ENCODE measurements at places on chromosomes 7 and 10.

DNA sequence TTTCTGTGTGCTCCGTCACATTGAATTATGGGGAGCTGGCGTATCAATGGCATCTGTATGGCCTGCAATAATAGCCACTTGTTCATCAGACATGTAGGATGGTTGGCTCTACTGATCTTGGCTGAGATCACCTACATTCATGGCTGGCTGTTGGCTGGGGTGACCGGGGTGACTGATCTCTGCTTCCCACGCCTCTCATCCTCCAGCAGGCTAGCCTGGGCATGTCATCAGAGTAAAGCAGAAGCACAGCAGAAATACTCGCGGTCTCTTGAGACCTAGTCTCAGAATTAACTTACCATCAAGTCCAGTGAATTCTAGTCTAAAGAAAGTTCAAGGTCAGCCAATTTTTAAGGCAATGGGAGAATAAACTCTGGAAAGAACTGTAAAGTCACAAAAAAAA, 257.7 kb upstream of the GLI3 start:
- no peak for DNase-seq

- no peak for DNase-seq
Observed at GRCh38 chr10:107898392-107898791, 733.9 kb upstream of the SORCS1 start.

DNA sequence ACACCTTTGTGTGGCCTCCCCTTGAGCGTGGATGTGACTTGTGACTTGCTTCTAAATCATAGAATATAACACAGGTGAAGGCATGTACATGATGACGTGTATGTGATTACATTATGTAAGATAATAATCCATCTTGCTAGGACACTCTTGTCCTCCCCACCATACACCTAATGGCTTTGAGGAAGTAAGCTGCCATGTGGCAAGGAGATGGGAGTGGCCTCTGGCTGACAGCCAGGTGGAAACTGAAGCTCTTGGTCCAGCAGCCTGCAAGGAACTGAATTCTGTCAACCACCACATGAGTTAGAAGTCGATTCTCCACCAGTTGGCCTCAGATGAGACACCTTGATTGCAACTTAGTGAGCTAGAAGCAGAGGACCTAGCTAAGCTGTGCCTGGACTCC, 67.4 kb upstream of the ELN start:
- DNase-seq: no peak

DNA sequence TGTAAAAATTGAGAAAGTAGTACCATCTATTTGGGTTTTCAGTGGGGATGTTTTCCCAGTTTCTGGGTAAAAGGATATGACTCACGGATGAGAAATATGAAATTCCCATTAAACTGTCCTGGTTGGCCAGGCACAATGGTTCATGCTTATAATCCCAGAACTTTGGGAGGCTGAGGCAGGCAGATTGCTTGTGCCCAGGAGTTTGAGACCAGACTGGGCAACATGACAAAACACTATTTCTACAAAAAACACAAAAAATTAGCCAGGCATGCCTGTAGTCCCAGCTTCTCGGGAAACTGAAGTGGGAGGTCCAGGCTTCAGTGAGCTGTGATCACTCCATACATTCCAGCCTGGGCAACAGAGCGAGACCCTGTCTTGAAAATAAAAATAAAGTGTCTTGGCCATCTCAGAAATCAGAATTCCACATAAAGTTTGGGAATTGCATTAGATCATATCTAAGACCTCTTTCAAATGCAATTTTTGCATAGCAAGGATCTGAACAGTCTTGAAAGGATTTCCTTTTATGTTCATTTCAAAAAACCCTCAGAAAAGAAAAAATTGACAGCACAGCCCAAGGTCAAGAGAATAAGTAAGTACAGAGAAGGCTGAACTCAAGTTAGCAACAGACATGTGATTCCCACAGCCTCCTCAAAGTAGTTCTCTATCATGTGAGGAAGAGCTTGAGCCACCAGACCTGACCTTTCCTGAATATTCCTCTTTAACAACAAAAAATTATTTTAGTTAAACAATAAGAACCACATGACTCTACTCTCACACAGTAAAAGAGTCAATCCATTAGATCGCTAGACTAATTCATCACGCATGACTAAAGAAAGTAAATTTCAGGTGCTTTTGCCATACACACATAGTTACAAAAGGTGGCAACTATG, 141.5 kb upstream of the CAV2 start:
- DNase-seq: no peak

- no peak for DNase-seq
Observed at GRCh38 chr10:19929506-19930140, 113.4 kb downstream of the PLXDC2 start.

DNA sequence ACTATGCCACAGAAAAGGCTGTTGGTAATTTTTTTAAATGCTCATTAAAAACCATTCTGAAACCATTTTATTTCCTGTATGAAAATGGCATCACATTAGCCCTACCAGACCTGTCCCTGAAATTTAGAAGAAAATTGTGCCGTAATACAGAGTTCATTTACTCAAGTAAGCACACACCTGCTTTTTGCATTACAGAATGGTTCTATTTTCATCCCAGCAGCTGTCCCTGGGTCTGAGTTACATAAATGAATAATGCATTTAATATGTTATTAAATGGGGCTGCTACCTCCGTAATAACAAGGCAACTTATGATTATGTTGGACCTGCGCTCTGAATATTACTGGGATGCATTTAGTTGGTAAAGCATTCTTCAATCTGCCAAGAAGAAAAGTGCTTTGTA, 508.9 kb downstream of the SORCS1 start:
- no peak for DNase-seq

DNA sequence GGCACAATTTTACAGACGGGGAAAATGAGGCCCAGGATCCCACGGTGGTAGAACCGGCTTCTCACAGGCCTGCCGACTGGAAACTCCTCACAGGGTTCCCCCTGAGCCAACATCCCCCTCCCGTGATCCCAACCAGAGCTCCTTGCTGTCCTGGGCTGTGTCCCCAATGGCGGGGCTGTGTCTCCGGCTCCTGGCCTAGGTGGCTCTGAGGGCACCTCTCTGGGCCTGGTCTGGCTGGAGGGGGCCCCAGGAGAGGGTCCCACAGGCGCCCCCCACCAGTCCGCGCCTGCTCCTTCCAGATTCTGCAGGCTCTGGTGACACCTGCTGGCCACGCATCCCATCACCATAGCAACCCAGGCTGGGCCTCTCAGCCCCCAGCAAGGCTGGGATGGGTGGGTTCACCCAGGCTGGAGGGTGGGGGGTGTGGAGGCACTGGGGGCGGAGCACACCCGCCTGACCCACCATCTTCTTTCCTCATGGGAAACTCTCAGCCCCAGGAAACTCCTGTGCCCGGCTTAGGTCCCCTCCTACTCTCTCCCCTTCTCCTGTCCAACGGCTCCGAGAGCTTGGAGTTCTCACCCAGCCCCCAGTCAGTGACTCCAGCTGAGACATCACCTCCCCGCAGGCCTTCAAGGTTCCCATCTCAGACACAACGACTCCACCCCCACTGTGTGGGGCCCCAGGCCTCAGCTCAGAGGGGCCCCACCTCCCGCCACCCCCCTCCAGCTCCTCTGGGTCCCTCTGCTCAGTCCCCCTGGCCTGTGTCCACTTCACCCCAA, 27.1 kb upstream of the TNRC18 start:
- DNase-seq: no peak

DNA sequence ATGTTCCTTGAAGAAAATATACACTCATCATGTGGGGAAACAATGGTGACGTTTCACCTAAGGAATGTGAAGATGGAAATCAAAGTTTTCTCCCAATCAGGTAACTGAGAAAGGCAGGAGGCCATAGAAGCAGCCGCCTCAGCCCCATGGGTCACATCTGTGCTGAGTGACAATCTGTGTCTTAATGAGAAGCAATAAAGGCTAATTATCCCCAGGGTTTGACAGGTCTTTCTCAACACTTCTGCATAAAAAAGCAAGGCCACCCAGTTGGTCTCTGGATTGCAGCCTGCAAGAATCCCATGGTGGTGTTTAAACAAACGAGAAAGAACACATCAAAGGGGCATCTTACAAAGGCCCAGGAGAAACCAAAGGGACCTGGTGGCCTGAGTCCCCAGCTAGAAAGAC, 91.1 kb upstream of the TNS3 start:
- no peak for DNase-seq

- no peak for DNase-seq
Observed at GRCh38 chr10:102514487-102515311, 10.9 kb downstream of the SUFU start.

DNA sequence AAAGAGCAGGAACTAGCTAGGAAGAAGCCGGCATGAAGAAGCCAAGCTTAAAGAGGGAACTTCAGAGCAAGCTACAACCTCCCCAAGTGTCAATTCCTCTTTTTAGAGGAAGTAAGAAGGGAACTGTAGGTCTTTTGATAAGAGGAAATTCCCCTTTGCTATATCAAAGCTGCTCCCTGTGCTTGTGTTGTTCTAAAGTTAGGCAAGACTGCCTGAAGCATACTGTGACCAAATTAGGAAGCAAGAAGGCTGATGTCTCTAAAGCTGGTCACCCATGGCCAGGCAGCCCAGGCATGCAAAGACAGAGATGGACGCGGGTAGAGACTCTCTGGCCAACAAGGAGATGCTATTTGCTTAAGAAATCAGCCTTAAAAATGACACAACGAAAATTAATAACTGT, 87.9 kb downstream of the RNF216 start:
- no peak for DNase-seq

DNA sequence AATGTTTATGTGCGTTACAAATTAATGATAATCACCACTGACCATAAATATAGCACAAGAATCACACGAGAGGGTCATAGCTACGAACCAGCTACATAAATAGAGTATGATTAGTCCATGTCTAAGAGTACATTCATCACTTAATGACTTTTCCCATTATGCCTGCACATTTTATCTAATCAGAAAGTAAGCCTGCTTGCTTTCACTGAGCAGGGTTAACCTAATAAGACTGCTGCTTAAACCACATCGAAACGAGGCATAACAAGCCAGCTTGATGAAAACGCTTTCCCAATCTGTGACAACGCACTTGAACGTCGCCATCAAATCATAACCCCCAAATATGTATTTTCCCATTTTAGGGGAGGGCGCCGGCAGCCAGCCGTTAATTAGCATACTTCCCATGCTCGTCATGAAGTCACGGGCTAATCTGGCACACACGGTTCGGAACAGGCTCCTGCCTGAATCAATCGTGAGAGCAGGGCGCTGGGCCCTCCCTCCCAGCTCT, 71.5 kb downstream of the EBF3 start:
- no peak for DNase-seq

GRCh38 chr7:98679741-98680140, 62.7 kb downstream of the NPTX2 start:
- no peak for DNase-seq

GRCh38 chr10:103692436-103692951, 162.9 kb downstream of the SH3PXD2A start:
- DNase-seq: no peak

- no peak for DNase-seq
Observed at GRCh38 chr7:12053561-12053960, 157.5 kb upstream of the TMEM106B start.

DNA sequence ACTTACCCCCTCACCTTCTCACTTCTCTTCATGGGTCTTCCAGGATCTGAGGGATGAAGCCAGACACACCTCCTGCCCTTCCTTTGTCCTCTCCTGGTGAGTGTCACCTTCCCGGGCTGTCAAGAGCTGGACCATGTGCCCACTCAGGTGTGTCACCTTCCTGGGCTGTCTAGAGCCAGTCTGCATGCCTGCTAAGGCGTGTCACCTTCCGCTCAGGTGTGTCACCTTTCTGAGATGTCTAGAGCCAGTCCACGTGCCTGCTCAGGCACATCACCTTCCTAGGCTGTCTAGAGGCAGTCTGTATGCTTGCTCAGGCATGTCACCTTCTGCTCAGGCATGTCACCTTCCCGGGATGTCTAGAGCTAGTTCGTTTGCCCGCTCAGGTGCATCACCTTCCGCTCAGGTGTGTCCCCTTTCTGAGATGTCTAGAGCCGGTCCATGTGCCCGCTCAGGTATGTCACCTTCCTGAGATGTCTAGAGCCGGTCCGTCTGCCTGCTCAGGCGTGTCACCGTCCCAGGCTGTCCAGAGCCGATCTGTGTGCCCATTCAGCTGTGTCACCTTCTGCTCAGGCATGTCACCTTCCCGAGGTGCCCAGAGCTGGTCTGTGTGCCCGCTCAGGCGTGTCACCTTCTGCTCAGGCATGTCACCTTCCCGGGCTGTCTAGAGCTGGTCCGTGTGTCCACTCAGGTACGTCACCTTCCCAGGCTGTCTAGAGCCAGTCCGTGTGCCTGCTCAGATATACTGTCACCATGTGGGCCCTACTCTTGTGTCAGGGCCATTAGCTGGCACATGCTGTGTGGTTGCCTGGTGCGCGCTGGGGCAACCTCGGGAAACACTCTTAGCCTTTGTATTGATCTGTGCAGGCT, 245.3 kb downstream of the EBF3 start:
- no peak for DNase-seq

- no peak for DNase-seq
Observed at GRCh38 chr10:31833753-31834152, 94.9 kb downstream of the ARHGAP12 start.

- no peak for DNase-seq
Observed at GRCh38 chr10:29041616-29042015, 247.3 kb upstream of the LYZL1 start.

DNA sequence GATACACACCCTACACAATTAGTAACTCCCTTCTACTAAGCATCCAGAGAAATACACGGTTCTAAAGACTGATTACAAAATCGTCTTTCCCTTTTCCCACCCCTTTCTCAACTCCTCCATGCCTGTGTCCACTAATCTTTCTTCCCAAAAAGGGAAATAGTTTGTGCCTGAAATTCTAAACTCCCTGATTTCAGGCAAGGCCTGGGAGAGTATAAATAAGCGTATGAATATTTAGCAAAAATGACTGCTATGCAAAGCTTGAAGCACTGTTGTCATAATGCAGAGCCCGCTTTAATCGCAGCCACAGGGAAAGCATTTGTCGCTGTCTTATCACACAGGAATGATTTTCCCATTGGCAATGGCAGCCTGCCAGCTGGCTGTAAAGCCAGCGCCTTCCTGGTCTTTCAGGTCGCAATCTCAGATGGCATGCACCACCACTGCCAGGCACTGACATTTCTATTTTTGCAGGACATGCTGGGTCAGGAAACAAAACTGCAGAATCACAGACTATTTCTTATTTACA, 142.9 kb upstream of the PCGF5 start:
- DNase-seq: peak; percentile 32

- DNase-seq: no peak
Observed at GRCh38 chr7:155681663-155682062, 37.2 kb downstream of the RBM33 start.

- no peak for DNase-seq
Observed at GRCh38 chr7:71015252-71015900, 116.6 kb upstream of the GALNT17 start.

DNA sequence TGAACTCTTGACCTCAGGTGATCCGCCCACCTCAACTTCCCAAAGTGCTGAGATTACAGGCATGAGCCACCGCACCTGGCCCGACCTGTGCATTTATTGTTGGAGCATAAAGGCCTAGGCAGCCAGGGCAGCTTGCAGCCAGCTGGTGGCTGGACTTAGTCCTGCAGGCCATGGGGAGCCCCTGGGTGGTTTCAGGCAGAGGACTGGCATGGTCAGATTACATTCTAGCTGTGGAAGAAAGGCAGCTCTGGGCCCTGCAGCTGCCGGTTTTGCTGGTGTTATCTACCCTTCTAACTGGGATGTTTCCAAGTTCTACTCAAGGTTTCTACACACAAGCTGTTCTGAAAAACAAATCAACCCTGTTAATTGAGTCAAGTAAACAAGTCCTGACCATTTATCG, 22.7 kb upstream of the MKRN1 start:
- no peak for DNase-seq

GRCh38 chr10:48804740-48805182, 120.1 kb downstream of the WDFY4 start:
- DNase-seq: no peak
